ENCODE measurements at places on chromosomes 2 and 18.

DNA sequence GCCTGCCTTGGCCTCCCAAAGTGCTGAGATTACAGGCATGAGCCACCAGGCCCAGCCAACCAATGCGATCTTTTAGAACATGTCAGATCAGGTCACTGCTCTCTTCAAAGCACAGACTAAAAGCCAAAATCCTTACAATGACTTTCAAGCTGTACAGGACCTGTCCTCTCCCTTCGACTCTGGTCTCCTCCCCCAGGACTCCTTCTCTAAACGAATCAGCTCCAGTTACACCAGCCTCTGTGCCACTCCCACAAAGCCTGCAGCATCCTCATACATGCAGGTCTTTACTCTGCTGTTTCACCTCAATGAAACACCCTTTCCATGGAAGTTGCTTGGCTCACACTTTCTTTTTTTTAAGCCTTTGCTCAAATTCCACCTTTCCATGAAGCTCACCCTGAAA, 436.0 kb downstream of the METTL4 start:
- no peak for DNase-seq

GRCh38 chr18:26738706-26739105, 126.8 kb downstream of the AQP4 start:
- no peak for DNase-seq

- DNase-seq, result no peak
These were observed 11.9 kb upstream of the PID1 start for GRCh38 chr2:229282758-229283546.

- no peak for DNase-seq
These were observed 195.7 kb downstream of the SMAD7 start for GRCh38 chr18:48754993-48755473.

GRCh38 chr2:241595600-241596140, 37.1 kb downstream of the BOK start:
- no peak for DNase-seq

GRCh38 chr18:57431467-57432080, 3.6 kb upstream of the ONECUT2 start:
- no peak for DNase-seq

DNA sequence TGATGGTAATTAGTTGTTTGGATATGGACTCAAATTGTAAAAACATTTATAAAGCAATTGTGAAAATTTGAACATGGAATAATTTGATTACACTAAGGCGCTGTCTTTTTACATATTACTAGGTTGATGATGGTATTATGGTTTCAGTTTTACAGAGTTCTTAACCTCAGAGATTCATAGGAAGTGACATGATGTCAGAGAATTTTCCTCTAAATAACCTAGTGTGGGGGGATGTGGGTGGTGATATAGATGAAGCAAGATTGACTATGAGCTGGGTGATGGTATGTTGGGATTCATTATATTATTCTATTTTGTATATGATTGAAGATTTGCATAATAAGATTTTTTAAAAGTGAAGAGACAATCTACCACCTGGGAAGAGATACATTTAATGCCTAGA, 45.9 kb upstream of the ATP5MC3 start:
- no peak for DNase-seq

GRCh38 chr2:163133602-163134001, 295.0 kb upstream of the KCNH7 start:
- no peak for DNase-seq

GRCh38 chr2:61733563-61733962, 120.3 kb downstream of the FAM161A start:
- no peak for DNase-seq

DNA sequence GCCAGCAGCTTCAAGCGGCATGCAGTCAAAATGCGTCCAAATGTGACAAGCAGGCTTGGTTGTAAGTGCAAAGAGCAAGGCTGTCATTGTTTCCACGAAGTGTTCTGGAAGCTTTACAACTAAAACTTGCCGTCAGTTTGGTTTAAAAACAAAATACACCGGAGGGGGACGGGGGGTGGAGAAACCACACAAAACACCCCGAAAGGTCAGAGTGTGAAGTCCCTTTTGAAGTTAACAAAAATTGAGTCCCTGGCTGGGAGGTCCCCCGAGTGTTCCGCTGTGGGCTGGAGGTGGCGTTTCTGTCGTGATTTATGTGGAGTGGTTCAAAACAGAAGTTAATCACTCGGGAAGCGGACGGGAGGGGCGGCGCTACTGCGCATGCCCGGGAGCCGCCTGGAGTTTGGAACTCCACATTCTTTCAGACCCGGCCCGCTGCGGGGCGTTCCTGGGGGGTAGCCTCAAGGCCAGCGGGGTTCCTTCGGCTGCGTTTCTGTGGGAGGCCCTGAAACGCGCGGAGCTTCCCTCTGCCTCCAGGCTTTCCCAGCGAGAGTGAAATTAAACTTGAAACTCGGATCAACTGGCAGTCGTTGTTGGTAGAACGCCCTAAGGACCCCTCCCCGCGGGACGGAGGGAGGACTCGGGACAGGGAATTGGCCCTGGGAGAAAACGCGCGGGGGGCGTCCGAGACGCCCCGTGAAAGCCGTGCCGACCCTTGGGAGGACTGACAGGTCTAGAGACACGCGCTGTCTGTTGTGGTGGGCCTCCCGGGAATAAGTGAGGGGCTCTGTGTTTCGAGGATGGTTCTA, 1.4 kb downstream of the TGIF1 start:
- peak; percentile 89 for DNase-seq

- no peak for DNase-seq
These were observed 20.4 kb upstream of the KCNS3 start for GRCh38 chr2:17858064-17858463.

- no peak for DNase-seq
These were observed 324.1 kb upstream of the THUMPD2 start for GRCh38 chr2:40103163-40103562.

- no peak for DNase-seq
These were observed 151.3 kb downstream of the ZFP36L2 start for GRCh38 chr2:43075054-43075593.

DNA sequence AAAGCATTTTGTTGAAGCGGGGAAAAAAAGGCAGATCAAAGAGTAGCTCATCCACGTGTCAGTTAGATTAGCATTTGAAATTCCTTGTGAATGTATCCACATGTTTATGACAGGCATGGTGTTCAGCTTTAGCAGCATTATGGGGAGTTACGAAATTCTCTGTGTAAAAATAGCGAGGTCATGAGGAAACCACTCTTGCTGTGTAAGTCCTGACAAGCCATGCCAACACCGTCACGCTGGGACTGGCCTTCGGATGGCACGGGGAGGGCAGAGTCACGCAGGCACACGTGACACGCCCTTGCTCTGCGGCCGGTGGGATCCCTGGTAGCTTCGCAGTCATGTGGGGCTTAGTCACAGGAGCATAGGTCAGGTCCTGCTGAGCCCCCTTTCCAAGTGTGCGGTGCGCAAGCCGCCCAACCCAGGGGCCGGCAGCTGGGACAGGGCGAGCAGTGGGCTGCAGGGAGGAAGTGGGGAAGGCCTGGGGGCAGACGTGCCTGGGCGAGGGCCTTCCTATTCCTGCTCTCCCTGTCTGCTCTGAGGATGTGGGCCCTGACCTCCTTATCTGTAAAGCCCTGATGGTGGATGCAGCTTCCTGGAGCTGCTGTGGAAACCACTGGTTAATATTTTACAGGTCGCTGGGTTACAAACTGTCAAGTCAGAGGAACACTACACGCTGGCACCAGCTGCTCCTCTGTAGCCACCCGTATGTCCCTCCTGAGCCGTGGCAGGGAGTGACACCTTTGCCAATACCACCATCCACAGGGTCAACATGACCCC, 18.0 kb downstream of the MBP start:
- no peak for DNase-seq

- DNase-seq, result no peak
These were observed 15.9 kb upstream of the CD28 start for GRCh38 chr2:203690441-203691047.

Measured in neuronal stem cell (in vitro differentiated cells).